Mesenchymal stem cell (in vitro differentiated cells and primary cell): ENCODE measurements at places on chromosomes 11 and 22.

DNA sequence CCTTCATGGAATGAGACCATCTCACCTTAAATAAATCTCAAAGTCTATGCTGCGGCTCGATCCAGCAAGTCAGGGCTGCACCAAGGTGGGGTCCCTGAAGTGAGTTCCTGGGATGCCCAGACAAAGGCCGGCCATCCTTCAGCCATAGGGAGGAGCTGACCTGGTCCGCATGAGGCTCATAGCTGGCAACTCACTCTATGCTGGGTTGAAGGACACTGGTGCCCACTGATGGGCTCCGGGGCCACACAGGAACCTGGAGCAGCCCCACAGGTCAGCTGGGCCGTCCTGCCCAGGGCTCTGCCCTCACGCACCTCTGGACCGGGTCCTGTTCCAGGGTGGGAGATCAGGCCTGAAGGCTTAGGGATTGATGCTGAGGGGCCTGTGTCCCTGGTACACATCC is 1339.3 kb downstream of the TBC1D22A start:
- DNase-seq, result no peak

DNA sequence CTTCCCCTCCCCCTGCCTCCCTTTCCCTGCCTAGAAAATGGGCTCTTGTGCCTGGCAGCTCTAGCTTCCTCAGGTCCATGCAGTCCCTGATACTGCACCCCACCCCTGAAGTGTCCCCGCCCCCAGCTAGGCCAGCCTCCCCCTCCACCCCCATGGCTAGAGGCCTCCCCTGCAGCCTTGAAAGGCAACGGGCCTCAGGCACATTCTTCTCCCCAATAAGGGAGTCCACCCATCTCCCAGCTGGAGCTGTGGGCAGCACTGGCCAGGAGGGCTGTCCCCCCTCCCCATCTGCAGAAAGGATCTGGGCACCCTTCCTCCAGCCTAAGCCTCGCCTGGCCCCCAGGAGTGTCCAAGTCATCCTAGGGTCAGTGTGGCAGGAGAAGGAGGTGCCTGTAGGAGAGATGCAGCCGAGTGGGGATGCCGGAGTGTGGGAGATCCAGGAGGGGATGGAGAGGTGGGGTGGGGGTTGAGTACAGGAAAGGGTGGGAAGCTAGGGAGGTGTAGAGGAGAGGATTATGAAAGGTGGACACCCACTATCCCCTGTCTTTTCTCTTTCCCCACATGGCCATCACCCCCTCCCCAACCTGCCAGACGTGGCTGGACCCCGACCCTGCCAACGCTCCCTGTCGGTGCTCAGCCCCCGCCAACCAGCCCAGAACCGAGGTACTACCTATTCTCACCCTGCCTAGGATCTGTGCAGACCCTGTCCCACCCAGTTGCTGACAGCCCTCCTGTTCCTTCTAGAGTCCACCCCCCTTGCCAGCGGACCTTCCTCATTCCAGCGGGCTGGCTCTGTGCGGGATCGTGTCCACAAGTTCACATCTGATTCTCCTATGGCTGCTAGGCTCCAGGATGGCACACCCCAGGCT is 9.3 kb downstream of the SMTN start:
- no peak for DNase-seq

GRCh38 chr11:39363571-39363970 is 2095.9 kb downstream of the LRRC4C start:
- DNase-seq, result no peak

DNA sequence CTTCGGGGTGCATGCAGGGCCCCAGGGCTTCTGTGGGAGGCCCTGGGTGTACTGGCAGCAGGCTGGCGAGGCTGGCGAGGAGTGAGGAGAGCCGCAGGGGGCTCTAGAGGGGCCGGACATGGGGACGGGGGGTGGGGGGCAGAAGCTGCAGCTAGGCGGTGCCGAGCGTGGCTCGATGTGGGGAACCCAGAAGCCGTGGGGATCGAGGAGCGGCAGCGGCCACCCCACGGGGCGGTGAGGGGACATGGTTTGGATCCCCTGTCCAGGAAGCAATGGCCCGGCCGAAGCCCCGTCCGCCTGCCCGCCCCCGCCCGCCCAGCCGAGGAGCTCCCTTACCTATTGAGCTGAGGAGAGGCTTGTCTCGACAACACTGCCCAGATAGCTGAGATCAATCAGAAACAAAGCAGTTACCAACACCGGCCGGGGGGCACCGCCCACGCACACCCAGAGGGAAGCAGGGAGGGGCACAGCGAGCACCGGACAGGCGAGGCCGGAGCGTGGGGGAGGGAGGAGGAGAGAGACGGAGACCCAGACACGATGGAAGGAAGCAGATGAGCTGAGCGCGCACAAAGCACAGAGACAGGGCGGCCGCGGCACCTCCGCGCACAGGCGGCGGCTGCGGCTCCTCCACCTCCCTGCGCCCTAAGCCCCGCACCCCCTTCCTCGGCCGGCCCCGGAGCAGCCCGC is 38.7 kb downstream of the IGSF9B start:
- DNase-seq, result no peak

GRCh38 chr11:79864882-79865281 is 424.1 kb upstream of the TENM4 start:
- DNase-seq, result no peak

- DNase-seq, result peak; percentile 100
These were observed 10.2 kb upstream of the STK33 start for GRCh38 chr11:8604078-8604723.
